ENCODE measurements at places on chromosomes 2 and 18.

DNA sequence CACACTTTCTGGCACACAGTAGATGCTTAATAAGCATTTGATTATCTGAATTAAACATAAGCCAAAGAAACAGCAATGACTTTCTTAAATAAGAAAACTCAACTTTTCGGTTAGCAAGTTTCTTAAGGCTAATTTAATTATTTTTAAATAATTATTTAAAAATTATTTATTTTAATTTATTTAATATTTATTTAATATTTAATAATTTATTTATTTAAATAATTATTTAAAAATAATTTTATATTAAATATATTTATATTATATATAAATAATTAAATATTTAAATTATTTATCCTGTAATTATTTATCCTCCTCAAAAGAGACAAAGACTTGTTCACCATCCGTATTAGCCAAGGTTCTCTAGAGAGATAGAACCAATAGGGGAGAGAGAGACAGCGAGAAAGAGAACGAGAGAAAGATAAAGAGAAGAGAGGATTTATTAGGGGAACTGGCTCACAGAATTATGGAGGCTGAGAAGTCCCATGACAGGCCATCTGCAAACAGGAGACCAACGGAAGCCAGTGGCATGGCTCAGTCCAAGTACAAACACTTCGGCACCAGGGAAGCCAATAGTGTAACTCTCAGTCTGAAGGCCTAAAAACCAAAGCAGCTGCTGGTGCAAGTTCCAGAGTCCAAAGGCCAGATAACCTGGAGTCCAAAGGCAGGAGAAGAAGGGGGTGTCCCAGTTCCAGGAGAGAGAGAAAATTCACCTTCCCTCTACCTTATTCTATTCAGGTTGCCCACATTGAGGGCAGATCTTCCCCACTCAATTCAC is 125.3 kb downstream of the METTL8 start:
- DNase-seq: no peak

GRCh38 chr18:12255626-12256026 is 1.5 kb downstream of the CIDEA start:
- DNase-seq: no peak

- peak; percentile 88 for DNase-seq
Measured at GRCh38 chr18:9673296-9674251, 34.5 kb upstream of the RAB31 start.

DNA sequence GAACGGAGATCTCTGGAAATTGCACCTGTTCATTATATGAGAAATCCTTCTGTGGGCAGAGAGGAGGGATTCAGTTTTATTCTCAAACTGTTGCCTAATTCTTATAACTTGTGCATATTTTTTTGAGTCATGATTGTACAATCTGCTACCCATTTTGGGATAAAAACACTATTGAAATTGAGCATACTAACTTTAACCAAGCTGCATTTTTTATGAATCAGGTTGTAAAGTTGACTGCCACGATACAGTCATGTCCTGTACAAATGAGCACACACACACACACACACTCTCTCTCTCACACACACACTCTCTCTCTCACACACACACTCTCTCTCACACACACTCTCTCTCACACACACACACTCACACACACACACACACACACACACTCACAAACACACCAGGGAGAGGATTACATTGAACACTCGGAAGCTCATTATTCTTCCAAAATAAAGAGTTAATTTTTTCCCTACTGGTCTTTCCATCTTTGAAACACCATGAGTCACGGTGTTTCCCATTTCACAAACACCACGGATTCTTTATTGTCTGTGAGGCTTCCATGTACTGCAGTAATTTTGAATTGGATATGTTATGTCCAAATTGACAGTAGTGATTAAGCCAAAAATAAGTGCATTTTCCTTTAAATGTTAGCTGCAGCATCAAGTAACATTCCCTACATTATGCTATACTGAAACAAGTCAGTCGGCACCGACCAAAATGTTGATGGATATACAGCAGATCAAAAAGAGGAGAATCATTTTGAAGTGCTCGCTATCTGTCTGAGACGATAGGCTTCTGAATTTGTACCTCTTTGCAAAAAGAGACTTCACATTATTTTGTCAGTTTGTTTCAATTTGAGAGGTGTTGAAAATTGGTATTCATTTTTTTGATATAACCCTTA is 216.9 kb downstream of the ARHGAP15 start:
- no peak for DNase-seq

DNA sequence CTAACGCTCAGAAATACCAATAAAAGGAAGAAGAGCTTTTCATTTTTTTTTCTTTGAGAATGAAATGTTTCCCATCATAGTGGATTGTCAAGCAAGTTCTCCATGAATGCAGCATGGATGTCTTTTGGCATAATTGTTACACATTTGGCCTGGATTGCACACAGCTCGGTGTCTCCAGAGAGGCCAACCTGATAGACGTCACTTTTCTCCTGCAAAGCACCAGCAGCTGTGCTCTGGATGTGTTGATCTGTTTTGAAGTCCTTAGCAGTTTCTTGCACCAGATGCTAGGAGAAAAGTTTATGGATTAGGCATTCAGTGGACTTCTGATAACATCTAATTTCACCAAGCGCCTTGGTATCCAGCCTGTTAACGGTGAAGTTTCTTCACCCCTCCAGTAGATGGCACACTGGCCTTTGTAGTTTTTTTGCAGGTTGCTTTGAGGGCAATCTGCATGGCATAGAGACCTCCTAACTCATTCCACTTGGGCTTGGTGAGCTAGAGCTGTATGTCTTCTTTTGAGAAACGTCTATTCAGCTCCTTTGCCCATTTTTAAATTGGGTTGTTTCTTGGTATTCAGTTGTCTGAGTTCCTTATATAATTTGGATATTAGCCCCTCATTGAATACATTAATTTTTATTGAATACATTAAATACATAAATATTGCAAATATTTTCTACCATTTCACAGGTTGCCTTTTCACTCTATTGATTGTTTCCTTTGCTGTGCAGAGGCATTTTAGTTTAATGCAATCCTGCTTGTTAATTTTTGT is 59.7 kb downstream of the PTH2R start:
- no peak for DNase-seq

GRCh38 chr2:113716291-113716690 is 40.2 kb downstream of the SLC35F5 start:
- no peak for DNase-seq

DNA sequence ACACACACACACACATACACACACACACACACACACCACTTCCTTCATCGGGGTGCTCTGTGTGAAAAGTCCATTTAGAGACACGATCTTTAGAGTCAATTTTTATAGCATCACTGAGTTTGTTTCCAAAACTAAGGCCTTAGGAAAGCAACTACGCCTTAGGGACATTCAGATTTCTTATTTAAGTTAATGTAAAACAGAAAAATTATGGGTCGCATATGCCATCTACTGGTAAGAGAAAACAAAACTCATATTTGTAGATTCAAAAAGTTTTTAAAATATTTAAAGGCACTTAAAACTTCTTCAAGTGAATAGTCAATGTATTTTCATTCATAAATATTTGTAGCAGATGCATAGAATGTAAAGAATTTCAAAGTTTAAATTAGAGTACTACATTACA is 166.2 kb downstream of the ATAD2B start:
- no peak for DNase-seq

GRCh38 chr2:8281950-8282857 is 399.7 kb upstream of the ID2 start:
- DNase-seq: no peak

- no peak for DNase-seq
Measured at GRCh38 chr2:176388861-176389260, 119.6 kb downstream of the MTX2 start.

DNA sequence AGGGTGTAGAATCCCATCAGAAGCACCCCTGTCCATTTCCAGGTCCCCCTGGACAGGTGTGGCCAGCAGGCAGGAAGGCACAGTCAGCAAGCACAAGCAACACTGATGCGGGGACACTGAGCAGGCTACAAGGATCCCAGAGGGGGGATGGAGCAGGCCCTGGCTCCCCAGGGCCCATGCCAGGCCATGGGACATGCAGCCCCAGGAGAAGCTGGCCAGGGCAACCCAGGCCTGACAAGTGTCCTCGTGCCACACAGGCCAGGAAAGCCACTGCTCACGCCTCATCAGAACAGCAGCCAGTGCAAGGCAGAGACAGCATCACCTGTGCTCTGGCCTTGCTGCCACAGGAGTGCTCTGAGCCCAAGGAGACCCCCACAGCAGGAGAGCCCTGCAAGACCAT is 14.1 kb upstream of the GPC1 start:
- no peak for DNase-seq

DNA sequence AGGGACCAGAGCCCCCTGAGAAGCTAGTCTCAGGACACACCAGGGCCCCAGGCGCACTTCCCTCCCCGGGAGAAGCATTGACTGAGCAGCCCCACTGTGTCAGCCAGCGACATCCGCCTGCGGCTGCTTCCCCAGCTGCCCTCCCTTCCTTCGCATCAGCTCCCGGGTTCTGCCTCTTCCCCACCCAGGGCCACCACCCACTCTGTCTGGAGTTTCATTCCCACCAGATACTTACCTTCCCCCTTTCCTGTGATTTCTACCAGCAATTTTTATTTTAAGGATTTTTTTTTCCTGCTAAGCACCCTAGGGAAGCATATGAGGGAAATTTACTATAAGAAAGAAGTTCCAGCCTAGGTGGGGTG is 99.2 kb downstream of the SMAD7 start:
- no peak for DNase-seq

DNA sequence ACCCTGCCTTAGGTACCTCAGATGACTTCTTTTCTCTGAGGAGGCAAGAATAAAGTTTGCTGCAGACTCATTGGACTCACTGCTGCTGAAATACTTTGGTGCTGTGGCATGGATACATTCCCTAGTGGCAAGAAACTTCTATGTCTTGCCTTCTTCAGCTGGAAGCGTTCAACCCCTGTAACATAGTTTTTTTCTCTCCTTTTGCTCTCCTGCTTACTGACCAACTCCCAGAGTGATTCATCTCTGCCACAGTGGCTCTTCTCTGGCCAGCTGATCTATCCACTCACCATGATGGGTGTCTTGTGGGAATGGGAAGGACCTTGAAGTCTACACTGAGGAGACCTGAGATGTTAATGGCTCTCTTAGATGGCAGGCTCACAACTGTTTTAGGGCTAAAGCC is 309.3 kb upstream of the LRRTM4 start:
- no peak for DNase-seq

- no peak for DNase-seq
Measured at GRCh38 chr18:37900326-37900725, 334.7 kb upstream of the CELF4 start.

GRCh38 chr2:235876099-235876679 is 292.0 kb downstream of the GBX2 start:
- DNase-seq: no peak

DNA sequence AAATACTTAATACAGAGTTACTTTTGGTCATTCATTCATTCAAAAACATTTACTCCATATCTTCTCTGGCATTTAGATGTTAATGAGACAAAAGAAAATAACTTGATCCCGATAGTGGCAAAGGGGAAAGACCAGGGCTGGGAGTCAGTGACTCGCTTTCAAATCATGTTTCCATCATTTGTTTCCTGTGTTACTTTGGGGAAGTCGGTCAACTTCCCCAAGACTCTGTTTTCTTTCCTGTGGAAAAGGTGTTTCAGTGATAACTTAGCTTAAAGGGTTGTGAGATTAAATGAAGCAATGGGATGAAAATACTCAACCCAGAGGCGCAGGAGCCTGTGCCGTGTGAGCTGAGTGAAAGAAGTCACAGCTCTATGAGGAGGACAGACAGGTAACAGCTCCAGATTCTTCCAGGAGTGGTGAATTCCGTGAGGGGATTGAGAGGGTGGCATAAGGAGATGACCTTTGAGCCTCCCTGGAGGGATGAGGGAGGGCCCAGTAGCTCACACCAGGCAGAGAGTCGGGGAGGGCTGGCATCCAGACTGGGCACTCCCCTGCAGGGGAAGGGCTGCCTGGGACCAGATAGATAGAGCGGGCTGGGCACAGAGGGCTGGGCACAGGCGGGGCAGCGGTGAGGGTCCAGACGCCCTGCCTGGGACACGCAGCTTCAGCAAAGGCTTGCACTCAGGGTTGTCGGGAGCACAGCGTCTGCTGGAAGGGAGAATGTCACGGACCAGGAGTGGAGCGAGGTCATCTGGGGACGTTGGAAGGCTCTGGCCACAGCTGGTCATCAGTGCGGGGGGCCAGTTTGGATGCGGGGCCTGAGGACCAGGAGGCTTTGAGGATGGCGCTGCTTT is 70.1 kb downstream of the TSHZ1 start:
- no peak for DNase-seq

DNA sequence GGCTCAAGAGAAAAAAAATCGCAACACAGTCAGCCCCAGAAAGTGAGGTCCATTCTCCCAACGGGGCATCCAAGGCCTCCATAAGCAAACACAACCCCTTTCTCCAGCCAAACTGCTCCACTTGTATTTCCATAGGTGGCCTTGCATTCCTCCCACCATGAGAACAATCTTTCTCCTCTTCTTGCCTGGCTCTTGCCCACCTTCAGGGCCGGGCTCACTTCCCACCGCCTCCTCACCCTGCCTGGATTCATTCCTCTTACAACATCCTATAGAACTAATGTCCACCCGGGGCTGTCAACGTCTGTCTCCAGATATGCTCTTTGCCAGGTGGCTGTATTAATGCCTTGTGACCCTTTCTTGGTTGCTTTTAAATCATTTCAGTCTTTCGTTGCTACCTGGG is 124.5 kb downstream of the SMAD7 start:
- no peak for DNase-seq

- no peak for DNase-seq
Measured at GRCh38 chr2:60460577-60461420, 92.7 kb downstream of the BCL11A start.

DNA sequence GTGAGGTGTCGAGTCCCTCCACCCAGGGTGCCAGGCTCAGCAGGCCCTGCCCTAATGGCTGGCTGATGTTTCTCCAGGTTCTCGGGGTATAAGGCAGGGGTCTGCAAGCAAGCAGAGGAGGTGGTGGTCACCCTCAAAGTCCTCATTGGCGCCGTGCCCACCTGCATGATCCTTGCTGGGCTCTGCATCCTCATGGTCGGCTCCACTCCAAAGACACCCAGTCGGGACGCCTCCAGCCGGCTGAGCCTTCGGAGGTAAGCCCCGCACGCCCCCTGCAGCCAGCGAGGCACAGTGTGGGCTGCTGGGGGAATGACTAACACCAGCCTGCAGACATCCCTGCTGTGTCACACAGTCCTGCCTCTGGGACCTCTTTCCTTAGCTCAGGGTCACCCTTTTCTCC is 14.1 kb downstream of the MFSD2B start:
- no peak for DNase-seq

DNA sequence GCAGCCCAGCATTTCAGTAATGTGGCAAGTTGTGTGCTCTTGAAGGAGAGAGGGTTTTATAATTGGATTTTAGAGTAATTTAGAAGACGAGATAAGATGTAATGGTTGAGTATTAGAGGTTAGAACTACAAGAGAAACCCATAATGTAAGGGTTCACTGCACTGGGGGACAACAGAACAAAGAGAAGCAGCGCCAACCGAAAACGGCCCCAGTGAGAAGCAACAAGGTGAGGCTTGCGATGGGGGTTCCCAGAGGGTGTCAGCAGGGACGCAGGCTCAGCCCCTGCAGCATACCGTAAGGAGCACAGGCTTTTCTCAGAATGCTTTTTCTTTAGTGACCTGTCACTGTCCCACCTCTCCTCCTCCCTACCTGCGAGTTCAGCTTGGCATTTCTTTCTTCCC is 183.9 kb upstream of the ETAA1 start:
- DNase-seq: no peak
